ENCODE measurements at places on chromosomes 12 and 14. TPM values are rescaled to one million over a fixed set of nuclear protein-coding genes. Genes with fewer than 3 reads are reported as not detected.

The IFNG-AS1 gene
- total RNA-seq = not detected

The ERP27 gene
- total RNA-seq = not detected

The TMEM19 gene
- total RNA-seq = 36.8 TPM

The PRB2 gene
- total RNA-seq = not detected

Data from cerebellum (tissue), 4 donors.